ENCODE measurements at places on chromosomes 7 and 10.

DNA sequence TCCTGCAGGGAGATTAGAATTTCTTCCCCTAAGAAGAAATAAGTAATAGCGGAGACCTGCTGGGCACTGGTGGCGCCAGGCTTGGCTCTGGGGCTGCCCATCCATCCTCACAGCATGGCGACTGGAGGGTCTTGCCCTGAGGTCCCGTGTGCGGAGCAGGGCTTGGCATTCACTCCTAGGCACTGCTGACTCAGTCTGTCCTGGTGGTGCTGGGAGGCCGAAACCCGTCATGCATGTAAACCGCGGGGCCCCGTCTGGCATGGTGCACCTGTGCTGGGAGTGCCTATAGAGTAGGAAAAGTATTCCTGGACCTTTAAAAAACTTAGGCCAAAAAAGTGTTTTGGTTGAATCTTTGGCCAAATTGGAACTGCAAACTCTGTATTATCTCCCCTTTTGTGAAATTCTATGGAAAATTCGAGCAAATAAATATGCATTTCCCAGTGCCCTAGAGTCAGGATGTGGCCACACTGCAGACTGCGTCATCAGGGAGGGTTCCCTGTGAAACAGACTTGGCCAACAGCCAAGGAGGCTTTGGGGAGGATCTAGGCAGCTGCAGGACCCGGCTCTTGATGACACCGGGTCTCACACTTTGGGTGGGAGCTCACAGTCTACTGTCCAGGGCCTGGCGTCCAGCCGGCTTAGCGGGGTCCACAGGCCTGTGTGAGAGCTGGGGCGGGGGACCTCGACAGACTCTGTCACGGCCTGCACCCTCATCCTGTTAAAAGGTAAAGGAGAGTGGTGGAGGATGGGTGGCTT is 122.3 kb downstream of the VIPR2 start:
- no peak for DNase-seq

GRCh38 chr10:29486433-29486832 is 148.3 kb downstream of the SVIL start:
- no peak for DNase-seq

- no peak for DNase-seq
Observed at GRCh38 chr7:102193806-102194205, 92.9 kb upstream of the SH2B2 start.

- no peak for DNase-seq
Observed at GRCh38 chr7:50640779-50641178, 75.6 kb upstream of the DDC start.

DNA sequence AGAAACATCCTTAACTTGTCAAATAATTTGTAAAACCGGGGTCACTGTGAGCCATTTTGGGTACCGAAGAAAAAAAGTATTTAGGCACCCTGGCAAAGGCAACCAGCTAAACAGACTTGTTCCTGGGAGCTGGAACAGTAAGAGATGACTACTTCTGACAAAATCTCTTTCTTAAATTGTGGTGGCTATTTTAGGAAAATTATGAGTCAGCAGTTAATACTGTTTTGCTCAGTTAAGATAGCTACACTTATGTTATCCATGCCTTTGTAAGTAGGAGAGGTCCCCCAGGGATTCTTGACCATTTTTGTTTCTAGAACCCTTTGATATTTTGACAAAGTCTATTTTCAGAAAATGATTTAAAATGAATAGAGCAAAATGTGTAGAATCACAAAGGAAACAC is 68.7 kb downstream of the TAX1BP1 start:
- no peak for DNase-seq

DNA sequence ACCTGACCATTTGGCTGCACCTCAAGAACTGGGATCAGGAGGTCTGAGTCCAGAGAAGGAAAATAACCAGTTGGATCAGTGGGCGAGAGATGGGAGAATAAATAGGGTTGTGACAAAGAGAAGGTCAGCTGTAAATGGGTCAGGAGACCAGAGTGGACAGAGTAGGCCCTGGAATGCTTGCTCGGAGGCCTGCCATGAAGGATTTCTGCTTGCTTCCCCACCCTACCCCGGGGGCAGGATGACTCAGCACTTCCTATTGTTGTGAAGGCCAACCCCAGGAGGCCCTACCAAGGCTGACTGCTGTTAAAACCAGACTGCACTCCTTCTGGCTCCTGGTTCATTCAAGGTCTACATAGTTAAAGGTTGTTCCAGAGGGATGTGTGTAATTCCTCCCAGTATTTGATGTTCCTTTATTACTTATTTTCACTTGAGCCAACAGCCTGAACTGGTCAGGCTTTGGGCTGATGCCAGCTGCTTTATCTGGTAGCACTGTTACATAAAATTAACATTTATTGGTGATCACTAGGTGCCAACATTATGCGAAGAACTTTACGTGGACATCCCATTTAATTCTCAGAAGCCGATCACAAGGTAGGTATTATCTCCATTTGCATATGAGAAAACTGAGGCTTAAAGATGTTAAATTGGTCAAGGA is 27.3 kb upstream of the IFRD1 start:
- no peak for DNase-seq

Measured in activated CD8-positive, alpha-beta memory T cell treated with anti-CD3 and anti-CD28 coated beads for 48 hours (primary cell).